Inflammatory macrophage treated with lipopolysaccharide for 1 hour (primary cell): ENCODE measurements at places on chromosomes 1 and 21.
A peak's percentile ranks its signal among the peaks of the same experiment; 100 is the strongest.

DNA sequence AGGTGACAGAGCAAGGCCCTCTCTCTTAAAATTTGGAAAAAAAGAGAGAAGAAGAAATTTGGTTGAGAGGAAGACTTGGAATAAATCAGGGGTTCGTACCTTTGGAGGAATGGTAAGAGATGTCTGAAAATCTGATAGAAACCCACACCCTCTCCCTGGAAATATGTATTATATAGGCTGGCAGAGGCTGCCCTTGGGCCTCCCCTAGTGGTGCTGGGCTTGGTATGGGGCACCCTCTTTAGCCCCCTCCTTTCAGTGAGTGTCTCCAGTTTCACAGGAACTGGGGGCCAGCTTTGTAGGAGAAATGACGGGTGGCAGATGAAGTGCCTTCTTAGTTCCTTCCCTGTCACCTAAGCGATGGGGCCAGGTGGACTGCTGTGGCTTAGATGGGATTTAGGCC, 82.9 kb upstream of the SLC2A1 start:
- DNase-seq = no peak

DNA sequence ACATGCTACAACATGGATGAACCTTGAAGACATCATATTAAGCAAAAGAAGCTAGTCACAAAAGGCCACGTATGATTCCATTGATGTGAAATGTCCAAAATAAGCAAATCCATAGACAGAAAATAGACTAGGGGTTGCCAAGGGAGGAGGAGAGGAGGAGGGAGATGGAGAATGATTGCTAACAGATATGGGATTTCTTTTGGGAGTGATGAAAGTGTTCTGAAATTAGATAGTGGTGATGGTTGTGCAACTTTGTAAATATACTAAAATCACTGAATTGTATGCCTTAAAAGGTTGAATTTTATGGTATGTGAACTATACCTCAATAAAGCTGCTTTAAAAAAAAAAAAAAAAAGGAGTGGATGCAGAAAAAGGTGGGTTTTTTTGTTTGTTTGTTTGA, 7.6 kb downstream of the CLSTN1 start:
- no peak for DNase-seq

GRCh38 chr1:80171631-80172030, 1165.1 kb upstream of the ADGRL4 start:
- DNase-seq = no peak

DNA sequence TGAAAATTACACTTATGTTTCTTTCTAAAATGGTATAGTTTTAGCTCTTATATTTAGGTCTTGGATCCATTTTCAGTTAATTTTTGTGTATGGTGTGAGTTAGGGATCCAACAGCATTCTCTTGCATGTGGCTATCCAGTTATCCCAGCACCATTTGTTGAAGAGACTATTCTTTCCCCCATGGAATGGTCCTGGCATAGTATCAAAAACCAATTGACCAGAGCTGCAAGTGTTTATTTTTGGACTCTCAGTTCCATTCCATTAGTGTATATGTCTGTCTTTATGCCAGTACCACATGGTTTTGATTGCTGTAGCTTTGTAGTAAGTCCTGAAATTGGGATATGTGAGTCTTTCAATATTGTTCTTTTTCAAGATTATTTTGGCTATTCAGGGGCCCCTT, 14.3 kb downstream of the TTLL10 start:
- no peak for DNase-seq

DNA sequence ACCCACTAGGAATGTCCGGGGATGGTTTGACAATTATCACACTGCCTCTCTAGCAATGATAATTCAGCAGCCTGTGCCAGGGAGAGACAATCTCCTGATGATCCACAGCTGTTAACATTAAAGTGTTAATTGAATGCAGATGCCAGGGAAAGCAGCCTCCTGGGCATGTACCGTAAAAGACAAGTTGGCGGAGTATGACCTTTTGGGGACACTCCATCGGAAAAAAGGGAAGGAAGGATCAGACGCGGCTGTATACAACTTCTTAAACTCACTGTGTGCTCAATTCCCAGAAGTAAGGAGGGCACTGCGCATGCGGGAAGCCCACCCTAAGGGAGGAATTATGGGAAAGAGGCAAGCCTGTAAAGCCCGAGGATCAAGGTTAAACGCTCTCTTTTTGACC, 62.6 kb downstream of the MAP3K7CL start:
- DNase-seq = no peak

DNA sequence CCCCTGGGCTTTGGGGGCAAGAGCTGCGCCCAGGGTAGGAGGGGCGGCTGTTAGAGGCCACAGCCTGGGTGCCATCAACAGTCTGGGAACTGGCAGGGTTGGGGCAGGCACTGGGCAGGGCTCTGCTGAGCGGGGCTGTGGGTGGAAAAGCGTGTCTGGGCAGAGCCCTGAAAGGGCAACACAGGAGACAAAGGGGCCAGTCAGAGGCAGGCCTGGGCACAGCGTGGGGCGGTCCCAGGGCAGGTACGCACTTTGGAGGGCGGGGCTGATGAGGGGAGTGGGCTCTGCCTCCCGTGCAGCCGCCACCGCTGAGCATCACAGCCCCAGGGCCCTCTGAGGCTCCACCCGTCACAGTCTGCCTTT, 13.9 kb downstream of the CELSR2 start:
- DNase-seq = no peak

- no peak for DNase-seq
These were observed 909 bp upstream of the APP start for GRCh38 chr21:26171258-26172100.

DNA sequence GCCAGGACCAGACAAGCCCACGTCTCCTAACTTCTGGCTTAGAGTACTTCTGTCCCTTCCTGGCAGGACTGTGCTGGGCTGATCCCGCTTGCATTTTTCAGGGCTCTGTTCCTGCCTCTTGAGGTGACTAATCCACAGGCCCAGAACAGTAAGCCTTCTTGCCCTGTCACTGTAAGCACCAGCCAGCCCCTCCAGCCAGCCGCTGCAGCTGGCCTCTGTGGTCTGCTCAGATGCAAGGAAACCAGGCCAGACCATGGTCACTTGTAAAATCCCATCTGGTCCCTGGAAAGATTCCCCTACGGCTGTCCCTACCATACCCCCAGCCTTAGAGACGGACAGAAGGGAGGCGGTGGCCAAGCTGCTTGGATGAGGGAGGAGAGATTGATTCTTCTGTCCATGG, 74.2 kb downstream of the KIRREL1 start:
- no peak for DNase-seq

- no peak for DNase-seq
These were observed 99.5 kb upstream of the IGSF21 start for GRCh38 chr1:18008081-18008480.

GRCh38 chr1:2408456-2408855, 3.9 kb downstream of the PEX10 start:
- DNase-seq = no peak

DNA sequence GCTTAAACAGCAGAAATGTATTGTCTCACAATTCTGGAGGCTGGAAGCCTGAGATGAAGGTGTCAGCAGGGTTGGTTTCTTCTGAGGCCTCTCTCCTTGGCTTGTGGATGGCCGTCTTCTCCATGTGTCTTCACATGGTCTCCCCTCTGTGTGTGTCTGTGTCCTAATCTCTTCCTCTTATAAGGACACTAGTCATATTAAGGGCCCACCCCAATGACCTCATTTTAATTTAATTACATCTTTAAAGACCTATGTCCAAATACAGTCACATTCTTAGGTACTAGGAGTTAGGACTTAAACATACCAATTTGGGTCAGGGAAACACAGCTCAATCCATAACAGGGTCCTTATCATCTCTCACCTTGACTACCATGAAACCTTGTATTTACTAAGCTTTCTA, 14.8 kb upstream of the OLIG2 start:
- peak; percentile 42 for DNase-seq

GRCh38 chr1:203028784-203029553, 2.7 kb downstream of the PPFIA4 start:
- no peak for DNase-seq
